ENCODE measurements at places on chromosomes 6 and 20.

GRCh38 chr6:134358320-134358719 is 40.4 kb upstream of the SGK1 start:
- DNase-seq, result no peak

DNA sequence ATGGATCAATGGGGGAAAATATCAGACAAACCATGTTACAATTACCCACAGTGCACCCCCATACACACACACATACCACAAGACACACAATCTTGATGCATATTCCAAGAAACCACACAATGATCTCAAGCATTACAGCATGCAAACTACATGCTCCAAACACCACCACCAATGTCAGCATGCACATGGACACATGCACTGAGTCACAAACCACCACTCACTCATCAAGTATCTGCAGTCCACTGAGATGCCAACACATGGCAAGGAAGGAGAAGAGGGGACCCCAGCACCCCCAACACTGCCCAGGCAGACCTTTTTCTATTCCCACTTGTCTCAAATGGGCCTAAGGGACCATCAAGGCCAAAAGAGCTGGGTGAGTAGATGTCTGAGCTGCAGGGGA is 91.6 kb downstream of the PREX1 start:
- DNase-seq, result no peak

- no peak for DNase-seq
Observed at GRCh38 chr6:80197474-80197873, 91.0 kb downstream of the BCKDHB start.

DNA sequence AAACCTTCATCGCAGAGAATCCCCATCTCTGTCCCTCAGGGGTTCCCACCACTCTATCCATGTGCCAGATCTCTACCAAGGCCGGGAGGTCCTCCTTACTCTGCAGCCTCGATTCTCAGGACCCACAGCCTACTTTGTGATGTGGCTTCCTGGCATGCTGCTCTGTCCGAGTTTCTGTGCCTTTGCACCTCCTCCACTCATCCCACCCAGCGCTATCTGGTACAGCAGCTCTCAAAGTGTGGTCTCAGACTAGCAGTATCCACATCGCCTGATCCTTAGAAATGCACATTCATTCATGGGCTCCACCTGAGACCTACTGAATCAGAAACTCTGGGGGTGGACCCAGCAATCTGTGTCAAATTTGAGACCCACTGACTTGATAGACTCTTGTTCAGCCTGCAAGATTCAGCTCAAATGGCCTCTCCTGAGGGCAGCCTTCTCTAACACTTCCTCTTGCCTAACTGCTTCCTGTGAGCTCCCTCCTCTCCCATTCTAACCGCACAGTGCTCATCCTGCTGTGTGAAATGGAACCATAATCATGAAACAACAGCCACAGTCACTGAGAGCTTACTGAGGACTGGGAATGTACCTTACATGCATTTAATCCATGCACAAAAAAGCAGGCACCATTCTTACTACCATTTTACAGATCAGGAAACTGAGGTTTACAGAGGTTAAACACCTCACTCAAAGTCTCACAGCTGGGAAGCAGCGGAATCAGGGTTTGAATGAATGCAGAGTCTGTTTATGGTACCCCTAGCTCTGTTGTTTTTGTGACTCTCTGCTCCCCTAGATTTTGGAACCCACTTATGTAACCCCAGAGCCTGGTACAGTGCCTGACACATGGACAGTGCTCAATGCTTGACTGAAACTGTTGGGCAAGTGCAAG is 69.4 kb downstream of the JPH2 start:
- DNase-seq, result no peak

DNA sequence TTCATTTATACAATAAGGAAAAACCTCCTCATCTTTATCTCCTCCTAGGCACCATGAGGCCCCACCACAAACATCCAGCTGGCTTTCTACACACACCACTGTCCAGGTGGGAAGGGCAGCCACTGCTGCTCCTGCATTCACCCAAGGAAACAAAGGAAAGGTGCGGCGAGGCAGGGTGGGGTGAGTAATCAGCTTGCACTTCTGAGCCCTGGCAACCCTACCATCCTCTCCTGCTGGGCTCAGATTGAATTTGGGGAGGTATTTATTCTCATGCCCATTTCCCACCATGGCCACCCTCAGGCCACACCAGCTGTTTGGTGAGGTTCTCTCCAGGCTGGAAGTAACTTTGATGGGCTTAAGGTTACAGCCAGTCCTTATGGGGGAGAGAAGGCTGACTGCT is 31.2 kb upstream of the SPDEF start:
- DNase-seq, result no peak

- DNase-seq, result no peak
Observed at GRCh38 chr20:46720776-46721425, 11.5 kb downstream of the SLC2A10 start.

Data from effector CD8-positive, alpha-beta T cell (primary cell).